ENCODE measurements at places on chromosomes 3 and 15.

DNA sequence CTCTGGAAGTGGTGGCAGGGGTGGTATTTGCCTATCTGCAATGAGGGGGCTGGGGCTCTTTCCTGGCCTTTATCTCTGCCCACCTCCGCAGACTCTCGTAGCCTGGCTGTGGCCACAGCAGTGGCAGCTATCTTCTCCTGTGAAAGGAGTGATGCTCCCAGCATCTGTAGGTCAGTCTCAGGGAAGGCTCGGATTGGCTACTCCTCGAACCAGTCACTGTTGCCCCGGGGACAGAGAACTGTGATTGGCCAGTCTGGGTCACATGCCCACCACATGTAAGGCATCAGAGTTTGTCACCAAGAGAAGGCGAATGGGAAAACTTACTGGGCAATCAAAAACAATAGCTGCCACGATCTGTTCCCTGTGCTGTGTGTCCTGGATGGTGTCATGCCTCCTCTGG lies 30.1 kb upstream of the FGD5 start:
- no peak for DNase-seq

DNA sequence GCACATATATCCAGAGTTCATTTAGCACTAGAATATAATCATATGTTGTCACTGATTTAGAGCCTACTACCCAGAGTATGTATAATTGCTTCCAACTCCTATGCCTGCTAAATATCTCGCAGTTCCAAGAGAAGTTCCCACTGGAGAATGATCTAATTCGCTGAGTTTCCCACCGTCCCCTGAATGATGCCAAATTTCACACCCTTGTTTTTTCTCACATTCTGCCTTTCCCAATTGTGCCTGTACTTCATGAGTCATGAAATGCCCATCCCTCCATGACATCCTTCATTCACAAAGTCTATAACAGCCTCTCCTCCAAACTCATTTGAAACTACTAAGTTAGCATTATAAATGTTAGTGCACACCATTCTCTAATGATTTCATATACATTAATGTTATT lies 177.2 kb downstream of the CBLB start:
- no peak for DNase-seq

GRCh38 chr3:165920984-165921383 lies 83.8 kb upstream of the BCHE start:
- no peak for DNase-seq

- DNase-seq: no peak
Measured at GRCh38 chr3:21785765-21786437, 34.9 kb upstream of the ZNF385D start.

DNA sequence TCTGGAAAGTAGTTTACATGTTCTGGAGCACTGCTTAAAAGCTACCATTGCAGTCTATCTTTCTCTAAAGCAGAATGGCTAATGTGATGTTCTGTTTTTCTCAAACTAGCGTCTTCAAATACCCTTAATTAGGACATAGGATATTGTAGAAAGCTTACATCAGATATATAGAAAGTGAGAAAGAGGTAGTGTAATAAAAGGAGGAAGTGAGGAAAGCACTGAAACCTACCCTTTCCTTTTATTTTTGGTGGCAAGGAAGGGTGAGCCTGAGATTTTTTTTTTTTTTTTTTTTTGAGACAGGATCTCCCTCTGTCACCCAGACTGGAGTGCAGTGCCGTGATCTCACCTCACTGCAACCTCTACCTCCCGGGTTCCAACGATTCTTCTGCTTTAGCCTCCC lies 9.4 kb downstream of the SENP2 start:
- DNase-seq: no peak

GRCh38 chr3:153103406-153103945 lies 58.5 kb upstream of the RAP2B start:
- no peak for DNase-seq

GRCh38 chr3:154469585-154469984 lies 39.6 kb upstream of the GPR149 start:
- no peak for DNase-seq

DNA sequence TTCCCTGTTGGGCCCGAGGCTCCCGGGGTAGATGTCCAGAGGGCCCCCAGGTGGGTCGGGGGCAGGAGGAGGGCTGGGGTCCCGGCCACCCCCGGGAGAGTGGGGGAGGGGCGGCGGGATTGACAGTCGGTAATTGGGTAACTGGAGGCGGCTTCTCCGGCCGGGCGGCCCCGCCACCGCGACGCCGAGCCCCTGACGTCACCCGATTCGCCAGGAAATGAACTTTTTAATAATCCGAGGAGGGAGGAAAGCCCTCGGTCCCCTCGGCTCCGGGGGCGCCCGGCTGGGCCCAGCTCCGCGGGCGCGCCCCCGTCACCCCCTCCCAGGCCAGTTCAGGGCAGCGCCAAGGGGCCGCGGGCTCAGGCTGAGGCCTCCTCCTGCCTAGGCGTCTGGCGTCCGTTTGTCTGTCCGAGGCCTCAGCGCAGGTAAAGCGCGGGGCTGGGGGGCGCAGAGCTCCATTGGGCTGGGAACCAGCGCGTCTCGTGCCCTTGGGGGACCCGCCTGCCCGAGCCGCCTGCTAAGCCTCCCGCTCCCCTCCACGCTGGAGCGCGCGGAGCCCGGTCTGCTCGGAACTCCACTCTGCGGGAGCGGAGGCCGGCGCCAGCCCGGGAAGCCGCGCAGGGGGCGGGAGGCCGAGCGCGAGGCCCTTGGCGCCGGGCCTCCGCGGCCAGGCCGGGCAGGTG lies 3.9 kb downstream of the GATA2 start:
- no peak for DNase-seq

GRCh38 chr3:64576211-64576775 lies 111.5 kb downstream of the ADAMTS9 start:
- no peak for DNase-seq

GRCh38 chr15:70995383-70995970 lies 102.9 kb downstream of the LRRC49 start:
- DNase-seq: no peak

DNA sequence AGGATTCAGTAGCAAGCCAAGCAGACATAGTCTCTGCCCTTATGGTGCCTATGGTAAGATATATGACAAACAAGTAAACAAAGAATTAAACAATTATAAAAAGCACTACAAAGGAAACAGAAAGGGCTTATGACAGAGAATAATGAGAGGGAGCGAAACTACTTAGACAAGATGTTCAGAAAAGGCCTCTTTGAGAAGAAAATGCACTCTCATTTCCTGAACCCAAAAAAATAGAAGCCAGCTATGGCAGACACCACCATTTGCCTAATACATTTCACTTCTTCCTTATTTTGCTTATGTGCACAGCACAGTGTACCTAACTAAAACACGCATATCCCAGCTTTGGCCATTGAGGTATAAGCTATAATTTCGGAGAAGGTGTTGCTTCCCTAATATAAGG lies 465.5 kb upstream of the PPP2R3A start:
- no peak for DNase-seq

DNA sequence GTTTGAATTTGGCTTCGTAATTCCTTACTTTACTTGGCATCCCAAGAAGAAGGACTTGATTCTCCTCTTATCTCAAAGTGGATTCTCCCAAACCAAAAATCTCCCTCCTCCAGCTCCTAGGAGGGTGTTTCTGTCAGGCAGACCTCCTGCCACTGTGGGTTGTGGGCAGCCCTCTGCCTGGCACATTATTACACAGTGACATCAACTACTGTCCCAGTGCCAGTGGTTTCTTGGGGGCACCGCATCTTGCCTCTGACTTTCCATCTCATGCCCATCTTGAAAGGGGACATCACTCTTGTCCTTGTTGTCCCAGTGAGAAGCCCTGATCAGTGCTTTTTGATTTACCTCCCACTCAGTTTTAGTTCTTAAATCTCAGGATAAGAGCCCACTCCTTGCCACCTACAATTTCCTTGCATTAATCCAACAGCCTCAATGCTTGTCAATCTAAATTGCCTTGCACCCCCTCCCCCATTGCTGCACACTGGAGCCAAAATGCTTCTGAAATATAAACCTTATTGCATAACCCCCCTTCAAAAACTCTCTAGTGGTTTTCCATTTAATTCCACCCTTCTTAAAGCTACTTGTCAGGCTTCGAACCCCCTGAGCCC lies 81.0 kb downstream of the TRAK1 start:
- DNase-seq: no peak

DNA sequence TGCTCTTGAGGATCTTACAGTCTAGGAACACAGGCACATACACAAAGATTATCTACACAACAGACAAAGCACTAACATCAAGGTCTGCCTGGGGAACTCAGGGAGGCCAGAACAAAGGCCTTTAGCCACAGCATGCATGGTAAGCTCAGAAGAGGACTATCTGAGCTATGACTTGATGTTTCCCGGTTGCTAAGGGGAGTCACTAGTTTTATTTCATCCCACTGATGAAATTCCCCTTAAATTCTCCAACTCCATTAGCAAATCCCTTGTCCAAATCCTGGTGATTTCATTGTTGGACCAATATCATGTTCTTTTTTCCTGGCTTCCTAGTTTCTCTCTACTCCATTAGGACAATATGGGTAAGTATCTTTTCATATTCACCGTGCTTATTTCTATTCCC lies 23.3 kb downstream of the FBN1 start:
- no peak for DNase-seq

- DNase-seq: no peak
Measured at GRCh38 chr3:140199008-140199407, 264.0 kb downstream of the CLSTN2 start.

DNA sequence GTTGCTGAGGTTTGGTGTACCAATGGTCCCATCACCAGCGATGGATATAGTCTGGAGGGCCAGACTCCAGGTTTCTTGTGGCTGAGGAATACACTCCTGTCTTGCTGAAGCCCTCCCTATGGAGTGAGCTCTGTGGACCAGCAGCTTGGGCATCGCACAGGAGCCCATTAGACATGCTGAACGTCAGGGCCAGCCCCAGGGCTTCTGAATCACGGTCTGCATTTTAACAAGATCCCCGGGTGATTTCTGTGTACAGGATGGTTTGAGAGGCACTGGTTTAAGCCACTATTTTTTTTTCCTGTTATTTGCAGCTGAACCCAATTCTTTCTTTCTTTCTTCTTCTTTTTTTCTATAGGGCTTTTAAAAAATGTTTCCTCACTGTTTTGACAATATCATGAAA lies 69.5 kb upstream of the XCR1 start:
- DNase-seq: no peak

DNA sequence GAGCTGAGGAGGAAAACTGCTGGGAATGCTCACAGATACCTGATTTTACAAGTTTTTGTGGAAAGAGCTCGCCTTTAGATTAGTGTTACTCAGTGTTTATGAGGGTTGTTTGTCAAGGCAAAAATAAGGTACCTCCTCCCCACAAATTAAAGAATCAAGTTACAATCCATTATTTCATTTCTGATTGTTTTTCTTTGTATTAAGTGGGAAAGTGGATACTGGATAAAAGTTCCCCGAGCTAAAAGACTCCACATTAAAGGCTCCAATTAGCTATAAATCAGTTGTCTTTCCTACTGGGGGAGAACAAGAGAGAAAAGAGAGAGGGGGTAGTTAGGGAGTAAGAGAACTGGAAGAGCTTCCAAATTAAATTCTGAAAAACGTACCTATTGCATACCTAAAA lies 1.9 kb downstream of the ALDH1A2 start:
- DNase-seq: no peak

- DNase-seq: no peak
Measured at GRCh38 chr3:169133178-169134161, 530.0 kb downstream of the MECOM start.

DNA sequence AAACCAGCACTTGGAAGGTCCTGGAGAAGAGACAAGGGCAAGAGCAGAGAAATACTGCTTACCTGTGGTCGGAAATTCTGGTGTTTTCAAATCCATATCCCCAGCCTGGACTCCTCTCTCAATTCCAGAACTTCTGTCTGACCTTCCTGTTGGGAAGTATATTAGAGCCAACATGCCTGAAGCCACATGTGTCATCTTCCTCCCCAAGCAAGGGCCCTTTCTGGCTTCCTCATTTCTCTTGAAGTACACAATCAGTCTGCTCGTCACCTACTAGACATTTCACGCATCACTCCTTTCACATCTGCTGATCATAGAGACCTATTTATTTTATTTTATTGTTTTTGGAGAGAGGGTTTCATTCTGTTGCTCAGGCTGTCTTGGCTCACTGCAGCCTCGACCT lies 8.4 kb downstream of the PARP14 start:
- DNase-seq: no peak

- DNase-seq: no peak
Measured at GRCh38 chr15:56254265-56254664, 10.6 kb upstream of the RFX7 start.

GRCh38 chr3:39388741-39389248 lies 5.6 kb downstream of the SLC25A38 start:
- no peak for DNase-seq

- DNase-seq: no peak
Measured at GRCh38 chr3:168260859-168261258, 165.1 kb upstream of the GOLIM4 start.

DNA sequence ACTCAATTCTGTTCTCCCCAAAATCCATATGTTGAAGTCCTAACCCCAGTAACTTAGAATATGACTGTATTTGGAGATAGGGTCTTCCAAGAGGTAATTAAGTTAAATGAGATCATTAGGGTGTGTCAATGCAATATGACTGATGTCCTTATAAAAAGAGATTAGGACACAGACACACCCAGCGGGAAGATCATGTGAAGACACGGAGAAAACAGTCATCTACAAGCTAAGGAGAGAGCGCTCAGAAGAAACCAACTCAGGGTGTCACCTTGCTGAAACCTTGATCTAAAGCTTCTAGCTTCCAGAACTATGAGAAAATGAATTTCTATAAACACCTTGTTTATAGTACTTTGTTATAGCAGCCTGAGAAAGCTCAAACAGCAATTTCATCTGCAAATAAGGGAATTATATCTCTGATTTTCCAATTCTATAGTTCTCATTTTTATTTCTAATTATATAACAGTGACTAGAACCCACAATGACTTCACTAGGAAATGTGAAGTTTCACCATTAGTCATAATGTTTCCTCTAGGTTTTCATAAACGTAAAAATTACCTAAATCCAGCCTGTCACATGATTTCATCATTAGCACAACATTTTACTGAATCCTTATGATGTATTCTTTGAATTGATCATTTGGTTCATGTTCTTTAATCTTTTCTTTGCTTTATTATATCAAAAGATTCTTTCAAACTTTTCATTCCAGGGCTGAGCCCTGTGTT lies 459.1 kb upstream of the MDFIC2 start:
- DNase-seq: no peak

GRCh38 chr3:175948041-175948440 lies 1088.9 kb downstream of the NAALADL2 start:
- DNase-seq: no peak

GRCh38 chr3:2851835-2852234 lies 258.3 kb downstream of the IL5RA start:
- no peak for DNase-seq

DNA sequence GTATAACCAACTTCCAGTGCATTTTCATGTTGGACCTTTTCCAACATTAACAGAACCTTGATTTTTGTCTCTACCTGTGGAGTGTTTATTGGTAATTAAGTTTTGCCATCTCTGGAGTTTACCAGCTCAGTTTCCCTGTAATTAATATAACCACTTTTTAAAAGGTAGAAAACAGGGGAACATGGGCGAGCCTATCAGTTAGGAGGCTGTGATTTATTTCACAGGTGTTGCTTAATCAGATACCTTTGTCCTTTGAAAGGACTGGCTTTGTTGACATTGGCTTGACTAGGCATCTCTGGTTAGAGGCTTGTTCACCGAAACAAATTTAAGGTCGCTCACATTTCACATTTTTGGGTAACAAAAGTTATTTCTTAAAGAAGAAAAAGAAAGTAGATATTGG lies 622 bp downstream of the NAALADL2 start:
- DNase-seq: no peak

- no peak for DNase-seq
Measured at GRCh38 chr15:67925182-67925581, 85.3 kb upstream of the RNU6-1 start.
